ENCODE measurements at places on chromosomes 11 and 22. TPM values are rescaled to one million over a fixed set of nuclear protein-coding genes. Genes with fewer than 3 reads are reported as not detected.

The THOC5 gene
- total RNA-seq: 47.8 TPM

The IFT27 gene
- 19.0 TPM for total RNA-seq

The APOA4 gene
- total RNA-seq: not detected

The C22orf23 gene
- 0.17 TPM for total RNA-seq

The CECR2 gene
- under 0.01 TPM for total RNA-seq

The ABTB2 gene
- total RNA-seq: 5.8 TPM

The SLC5A4 gene
- not detected for total RNA-seq

The TMPRSS5 gene
- total RNA-seq: 0.17 TPM

The ARHGAP20 gene
- 11.6 TPM for total RNA-seq

The ANO5 gene
- 0.77 TPM for total RNA-seq

The CHRM1 gene
- not detected for total RNA-seq

The DCDC1 gene
- 0.17 TPM for total RNA-seq

The HTR3A gene
- total RNA-seq: not detected

The PCF11 gene
- 36.5 TPM for total RNA-seq

The DPAGT1 gene
- total RNA-seq: 14.6 TPM

The PKNOX2 gene
- total RNA-seq: 1.0 TPM

The HYLS1 gene
- 5.6 TPM for total RNA-seq

The CALCA gene
- not detected for total RNA-seq

The TEX54 gene
- total RNA-seq: not detected

The VSIG10L2 gene
- not detected for total RNA-seq

The PHLDB1 gene
- total RNA-seq: 51.4 TPM

The THRSP gene
- total RNA-seq: under 0.01 TPM

The DTX4 gene
- total RNA-seq: 3.1 TPM

The OR52E8 gene
- not detected for total RNA-seq

The UPK3A gene
- total RNA-seq: not detected

The ST14 gene
- total RNA-seq: under 0.01 TPM

The DBX1 gene
- not detected for total RNA-seq

The GPHA2 gene
- total RNA-seq: not detected

The FXYD6 gene
- total RNA-seq: 8.0 TPM

The GRM5 gene
- under 0.01 TPM for total RNA-seq

The CABP4 gene
- total RNA-seq: not detected

The ENTHD1 gene
- total RNA-seq: not detected

The RFPL2 gene
- total RNA-seq: not detected

Data from fibroblast of lung (primary cell).